Activated CD4-positive, alpha-beta T cell treated with anti-CD3 and anti-CD28 coated beads, Interleukin-2, amount 50 U/mL, for 24 hours (primary cell): ENCODE measurements at places on chromosomes 11 and 22.

- DNase-seq: no peak
Observed at GRCh38 chr11:45454917-45455401, 168.8 kb upstream of the SYT13 start.

DNA sequence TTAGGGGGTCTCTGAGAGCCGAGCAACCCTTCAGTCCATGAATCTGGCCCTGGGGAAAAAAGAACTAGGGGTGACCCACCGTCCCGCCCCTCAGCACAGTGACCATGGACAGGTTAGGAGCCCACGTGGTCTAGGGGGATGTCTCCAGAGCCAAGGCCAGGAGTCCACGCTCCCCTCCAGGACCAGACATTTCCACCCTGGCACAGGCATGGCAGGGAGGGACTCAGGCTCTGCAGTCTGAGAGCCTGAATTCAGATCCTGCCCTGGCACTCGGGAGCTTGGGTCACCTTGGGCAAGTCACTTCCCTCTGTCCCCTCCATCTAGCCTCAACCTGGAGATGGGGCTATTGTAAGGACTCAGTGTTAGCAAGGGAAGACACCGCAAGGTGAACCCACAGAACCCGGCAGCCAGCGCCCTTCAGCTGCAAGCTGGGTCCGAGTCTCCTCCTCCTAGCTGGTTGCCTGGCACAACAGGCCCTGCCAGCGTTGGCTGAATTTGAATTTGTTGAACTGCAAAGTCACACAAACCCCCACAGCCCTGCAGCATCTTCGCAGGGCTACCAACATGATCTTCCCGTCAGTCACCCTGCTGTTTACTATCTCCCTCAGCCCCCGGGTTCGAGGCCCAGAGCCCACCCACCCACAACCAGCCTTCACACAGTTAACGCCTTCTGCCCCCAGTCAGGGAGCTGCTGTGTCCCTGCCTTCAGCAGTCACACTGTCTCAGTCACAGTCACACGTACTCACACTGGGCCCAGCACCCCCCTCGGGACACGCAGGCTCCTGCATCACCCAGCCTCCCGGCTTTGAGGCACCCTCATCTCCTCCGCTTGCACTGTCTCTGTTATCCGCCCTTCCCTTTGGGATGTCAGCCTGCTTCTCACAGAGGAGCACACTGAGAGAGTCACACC lies 603 bp upstream of the PDGFB start:
- no peak for DNase-seq

GRCh38 chr11:20739107-20739506 lies 69.7 kb downstream of the NELL1 start:
- no peak for DNase-seq

GRCh38 chr11:133810766-133811165 lies 34.5 kb downstream of the SPATA19 start:
- no peak for DNase-seq

- DNase-seq: no peak
Observed at GRCh38 chr22:20510811-20511577, 3.6 kb downstream of the MED15 start.

GRCh38 chr11:28483072-28483867 lies 375.1 kb downstream of the METTL15 start:
- DNase-seq: no peak

GRCh38 chr11:125762445-125762844 lies 16.2 kb downstream of the PATE2 start:
- no peak for DNase-seq

DNA sequence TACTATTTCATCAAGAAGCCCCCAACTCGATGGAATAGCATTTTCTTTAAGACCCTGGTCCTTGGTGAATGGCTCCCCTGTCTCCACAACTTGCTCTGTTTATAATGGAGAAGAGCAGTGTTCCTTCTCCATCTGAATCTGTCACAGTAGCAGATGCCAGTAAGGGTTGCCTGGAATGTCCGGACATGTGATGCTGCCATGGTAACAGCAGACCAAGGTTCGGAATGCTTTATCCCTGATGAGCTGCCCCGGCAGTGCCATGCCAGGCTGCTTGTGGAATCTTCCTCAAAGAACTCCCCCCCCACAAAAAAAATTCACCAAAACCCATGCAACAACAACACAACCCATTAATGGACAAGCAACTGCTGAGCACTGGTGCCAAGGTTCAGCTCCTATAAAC lies 72.5 kb downstream of the KCNC1 start:
- no peak for DNase-seq

- no peak for DNase-seq
Observed at GRCh38 chr11:60978546-60979380, 7.3 kb downstream of the CD6 start.

DNA sequence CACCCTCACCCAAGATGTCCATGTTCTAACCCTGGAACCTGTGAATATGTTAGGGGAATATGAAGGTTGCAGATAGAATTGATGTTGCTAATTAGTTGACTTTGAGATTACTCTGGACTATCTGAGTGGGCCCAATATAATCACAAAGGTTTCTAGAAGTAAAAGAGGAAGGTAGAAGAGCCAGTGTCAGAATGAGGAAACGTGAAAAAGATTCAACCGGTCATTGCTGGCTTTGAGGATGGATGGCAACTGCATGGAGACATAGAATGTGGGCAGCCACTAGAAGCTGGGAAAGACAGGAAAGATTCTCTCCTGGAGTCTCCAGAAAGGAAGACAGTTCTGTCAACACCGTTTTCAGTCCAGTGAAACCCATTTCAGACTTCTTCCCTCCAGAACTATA lies 86.6 kb downstream of the CLPB start:
- no peak for DNase-seq

- no peak for DNase-seq
Observed at GRCh38 chr11:18304745-18305144, 17.2 kb downstream of the HPS5 start.

DNA sequence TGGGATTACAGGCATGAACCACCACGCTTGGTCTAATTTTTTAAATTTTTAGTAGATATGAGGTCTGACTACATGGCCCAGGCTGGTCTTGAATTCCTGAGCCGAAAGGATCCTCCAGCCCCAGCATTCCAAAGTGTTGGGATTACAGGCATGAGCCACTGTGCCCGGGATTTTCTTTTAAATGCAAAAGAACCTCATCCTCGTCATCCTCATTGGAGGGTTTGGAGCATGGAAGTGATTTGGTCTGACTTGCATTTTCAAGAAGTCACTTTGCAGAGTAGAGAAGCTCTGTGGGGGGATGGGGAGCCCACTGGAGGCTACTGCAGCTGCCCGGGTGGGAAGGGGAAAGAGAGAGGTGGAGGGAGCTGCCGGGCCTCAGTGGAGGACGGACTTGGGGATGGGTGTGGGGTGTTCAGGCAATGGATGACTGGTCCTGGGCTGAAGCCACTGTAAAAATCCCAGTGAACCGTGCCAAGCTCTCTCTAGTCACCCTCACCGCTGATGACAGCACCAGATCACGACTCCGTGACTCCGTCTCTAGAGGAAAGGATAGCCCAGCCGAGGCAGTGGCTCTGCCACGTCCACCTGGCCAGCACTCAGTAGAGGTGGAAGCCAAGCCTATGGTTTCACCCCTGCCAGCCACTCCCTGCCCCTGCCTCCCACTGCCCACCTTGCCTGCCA lies 32.8 kb upstream of the SLC22A12 start:
- DNase-seq: no peak

DNA sequence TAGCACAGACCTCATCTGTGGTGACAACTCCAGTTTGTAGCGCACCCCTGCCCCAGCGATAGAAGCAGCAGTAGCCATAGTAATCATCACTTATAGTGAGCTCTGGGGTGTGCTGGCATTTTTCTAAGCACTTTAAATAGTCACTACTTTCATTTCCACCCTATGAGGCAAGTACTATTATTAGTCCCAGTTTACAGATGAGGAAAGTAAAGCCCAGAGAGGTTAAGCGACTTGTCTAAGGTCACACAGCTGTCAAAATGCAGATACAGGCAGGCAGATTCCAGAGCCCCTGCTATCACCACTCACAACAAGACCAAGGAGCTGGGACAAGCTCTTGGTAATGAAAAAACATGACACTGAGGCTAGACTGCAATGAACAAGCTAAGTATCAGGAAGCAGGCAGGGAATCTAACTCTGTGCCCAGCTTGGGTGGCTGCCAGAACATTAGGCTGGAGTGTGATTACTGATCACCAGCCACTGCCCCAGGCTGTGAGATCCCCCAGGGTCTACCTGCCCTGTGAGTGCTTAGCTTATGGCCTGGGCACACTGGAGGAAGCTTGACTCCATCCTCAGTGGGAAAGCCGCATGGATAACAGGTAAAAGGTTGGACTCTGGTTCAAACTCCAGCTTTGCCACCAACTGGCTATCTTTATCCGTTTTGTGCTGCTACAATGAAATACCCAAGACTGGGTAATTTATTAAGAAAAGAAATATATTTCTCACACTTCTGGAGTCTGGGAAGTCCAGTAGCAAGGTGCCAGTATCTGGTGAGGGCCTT lies 561.1 kb downstream of the MN1 start:
- no peak for DNase-seq

DNA sequence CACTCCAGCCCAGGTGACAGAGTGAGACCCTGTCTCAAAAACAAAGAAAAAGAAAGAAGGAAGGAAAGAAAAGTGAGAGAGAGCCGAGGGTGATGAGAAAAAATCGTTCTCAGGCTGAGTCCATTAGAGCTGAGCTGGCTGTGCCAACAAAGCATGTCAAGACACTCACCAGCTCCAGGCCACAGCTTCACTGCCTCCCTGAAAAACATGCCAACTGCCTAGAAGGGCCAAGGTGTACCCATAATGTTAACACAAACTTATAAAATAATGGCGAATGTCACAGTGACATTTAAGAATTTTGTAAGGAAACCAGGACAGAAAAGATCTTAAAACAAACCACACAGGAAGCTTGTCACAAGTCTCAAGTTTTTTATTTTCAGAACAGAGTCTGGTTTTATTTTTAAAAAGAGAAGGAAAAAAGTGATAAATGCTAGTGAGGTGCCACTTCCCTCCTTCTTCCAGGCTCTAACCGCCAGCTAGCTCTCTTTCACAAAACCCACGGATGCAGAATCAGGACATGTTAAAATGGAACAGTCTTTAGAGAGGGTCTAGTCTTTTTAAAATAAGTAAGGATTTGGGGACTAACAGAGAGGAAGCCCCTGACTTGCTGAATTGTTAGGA lies 5.1 kb downstream of the TMEM121B start:
- no peak for DNase-seq

GRCh38 chr11:8792710-8793109 lies 110.1 kb downstream of the RPL27A start:
- no peak for DNase-seq

GRCh38 chr11:58525037-58525614 lies 17.2 kb upstream of the OR5B21 start:
- peak; percentile 27 for DNase-seq

DNA sequence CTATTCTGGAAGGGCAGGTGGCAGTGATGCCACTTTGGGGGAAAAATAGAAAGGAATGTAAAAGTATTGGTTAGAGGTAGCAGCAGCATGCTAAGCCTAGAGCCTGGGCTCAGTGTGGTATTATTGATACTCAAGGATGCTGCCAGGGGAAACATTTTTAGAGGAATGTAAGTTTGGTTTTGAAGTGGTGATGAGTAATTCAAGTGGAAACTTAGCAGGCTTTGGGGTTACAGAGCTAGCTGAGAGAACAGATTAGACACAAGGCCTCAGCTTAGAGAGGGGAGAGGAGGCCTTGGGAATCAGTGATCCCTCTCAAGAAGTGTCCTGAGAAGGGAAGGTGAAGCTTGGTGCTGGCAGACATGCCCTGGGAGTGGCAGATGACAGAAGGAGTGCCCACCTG lies 32.9 kb upstream of the DDI1 start:
- DNase-seq: no peak

DNA sequence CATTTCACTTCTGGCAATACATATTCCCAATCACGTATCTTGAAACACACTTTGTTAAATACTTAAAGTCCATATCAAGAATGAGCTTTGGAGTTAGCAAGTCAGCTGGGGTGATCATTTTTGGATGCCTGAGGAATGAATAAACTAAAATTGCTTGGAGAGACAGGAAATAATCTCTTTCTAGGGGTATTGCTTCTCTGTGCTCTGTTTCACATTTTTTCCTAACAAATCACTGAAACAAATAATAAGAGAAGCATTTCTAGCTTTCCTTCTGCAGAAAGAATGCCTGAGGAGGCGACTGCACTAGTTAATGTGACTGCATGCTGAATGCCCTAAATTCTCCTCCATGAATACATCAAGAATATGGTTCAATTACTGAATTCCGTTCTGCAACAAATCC lies 541.4 kb upstream of the CCDC90B start:
- no peak for DNase-seq

- no peak for DNase-seq
Observed at GRCh38 chr22:31128156-31128555, 5.4 kb downstream of the INPP5J start.

DNA sequence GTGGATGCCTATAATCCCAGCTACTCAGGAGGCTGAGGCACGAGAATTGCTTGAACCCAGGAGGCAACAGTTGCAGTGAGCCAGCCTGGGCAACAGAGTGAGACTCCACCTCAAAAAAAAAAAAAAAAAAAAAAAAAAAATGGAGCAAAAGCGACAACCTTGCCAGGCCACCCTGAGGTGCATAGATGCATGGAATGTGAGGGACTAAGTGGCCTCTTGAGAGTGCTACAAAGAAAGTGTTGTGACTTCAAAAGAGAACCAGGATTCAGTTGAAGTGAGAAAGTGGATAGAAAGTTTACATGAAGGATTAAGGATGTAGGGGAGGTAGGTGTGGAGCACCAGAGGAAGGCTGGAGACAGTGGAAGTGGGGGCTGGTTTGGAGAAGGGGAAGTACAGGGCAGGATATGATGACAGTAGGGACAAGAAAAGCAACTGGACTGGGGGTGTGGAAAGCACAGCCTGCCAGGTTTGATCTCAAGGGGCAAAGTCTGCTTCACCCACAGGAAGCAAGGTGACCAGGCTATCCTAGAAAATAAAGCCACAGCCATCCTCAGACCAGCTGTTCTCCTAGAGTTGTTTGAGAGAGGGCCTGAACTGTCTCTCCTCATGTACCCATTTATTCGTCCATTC lies 36.0 kb upstream of the OLFML1 start:
- DNase-seq: no peak

DNA sequence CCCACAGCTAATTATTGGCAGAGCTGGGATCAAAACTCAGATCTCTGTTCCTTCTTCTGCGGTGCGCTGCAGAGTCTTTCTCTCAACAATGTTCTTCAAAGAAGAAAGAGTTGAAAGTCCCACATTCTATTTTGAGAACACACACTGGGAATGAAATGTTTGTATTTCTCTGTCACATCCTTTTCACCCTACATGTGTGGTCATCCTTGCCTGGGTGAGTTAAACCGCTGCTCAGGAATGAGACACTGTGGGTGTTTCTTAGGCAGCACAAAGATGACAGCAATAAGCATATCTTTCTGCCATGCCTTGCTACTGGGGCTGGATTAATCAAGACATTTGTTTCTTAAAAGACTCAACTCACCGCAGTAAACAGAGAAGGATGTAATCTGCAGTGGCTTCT lies 222.6 kb downstream of the LARGE1 start:
- DNase-seq: no peak

- DNase-seq: no peak
Observed at GRCh38 chr11:129375751-129376657, at the start of gene BARX2. TSS of gene BARX2 (plus strand) at chr11:129375848. CDS start at chr11:129376036, 188 bp downstream.
